NB4 (cell line): ENCODE measurements at places on chromosomes 1 and 21.

GRCh38 chr1:11458811-11459275 is 20.1 kb upstream of the DISP3 start:
- DNase-seq: no peak

- DNase-seq: peak; percentile 88
Observed at GRCh38 chr1:6246497-6247467, 2.8 kb downstream of the HES3 start.

- DNase-seq: no peak
Observed at GRCh38 chr1:24659993-24660665, 17.0 kb downstream of the SRRM1 start.

DNA sequence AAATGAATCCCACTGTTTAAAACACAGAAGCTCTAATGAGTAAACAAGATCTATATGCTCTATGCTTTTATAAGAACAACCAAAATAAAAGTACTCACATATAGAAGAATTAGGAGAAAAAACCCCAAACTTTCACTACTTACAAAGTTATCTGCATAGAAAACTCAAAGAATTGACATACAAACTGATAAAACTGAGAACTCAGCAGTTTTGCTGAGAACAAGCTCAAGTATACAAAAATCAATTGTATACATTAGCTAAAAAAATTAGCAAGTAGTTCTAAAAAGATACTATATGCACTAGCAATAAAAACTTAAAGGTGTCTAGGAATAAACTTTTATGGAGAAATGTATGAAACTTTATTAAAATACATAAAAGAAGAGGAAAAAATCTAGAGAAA is 186.2 kb upstream of the KAZN start:
- no peak for DNase-seq

- DNase-seq: peak; percentile 84
Observed at GRCh38 chr1:229251185-229251584, 19.7 kb upstream of the RAB4A start.

DNA sequence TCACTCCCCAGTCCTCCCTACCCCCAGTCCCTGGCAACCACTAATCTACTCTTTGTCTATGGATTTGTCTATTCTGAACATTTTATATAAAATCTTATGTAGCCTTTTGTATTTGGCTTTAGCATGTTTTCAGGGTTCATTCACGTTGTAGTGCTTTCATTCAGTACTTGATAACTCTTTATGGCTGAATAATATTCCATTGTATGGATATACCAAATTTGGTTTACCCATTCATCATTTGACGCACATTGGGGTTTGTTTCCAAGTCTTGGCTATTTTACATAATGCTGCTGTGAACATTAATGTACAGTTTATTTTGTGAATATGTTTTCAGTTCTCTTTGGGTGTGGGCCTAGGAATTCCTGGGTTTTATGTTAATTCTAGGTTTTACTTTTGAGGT is 2.6 kb downstream of the KDM1A start:
- no peak for DNase-seq
